Stimulated activated CD8-positive, alpha-beta memory T cell treated with anti-CD3 and anti-CD28 coated beads, Interleukin-4, amount 100 ng/mL, for 4 hours (primary cell): ENCODE measurements at places on chromosomes 2 and 18.

DNA sequence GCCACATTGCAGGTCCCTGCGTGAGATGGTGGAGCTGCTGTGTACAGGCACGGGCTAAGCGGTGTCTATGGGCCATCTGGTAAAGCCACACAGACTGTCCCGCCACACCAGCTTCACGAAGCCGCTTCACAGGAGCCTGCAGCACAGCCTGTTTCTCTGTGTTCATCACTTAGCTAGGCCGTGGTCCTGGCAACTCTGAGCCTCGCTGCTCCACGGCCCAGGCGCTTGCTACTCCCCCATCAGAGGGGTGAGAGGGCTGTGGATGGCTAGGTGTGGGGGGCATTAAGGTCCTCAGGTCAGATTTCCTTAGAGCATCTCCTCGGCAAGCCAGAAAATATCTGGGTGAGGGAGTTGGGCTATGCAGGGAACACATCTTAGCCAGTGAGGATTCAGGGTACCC, 225.7 kb downstream of the GLI2 start:
- no peak for DNase-seq

- no peak for DNase-seq
These were observed 94.9 kb downstream of the MBD2 start for GRCh38 chr18:54129448-54130067.

- DNase-seq: no peak
These were observed 198.9 kb downstream of the AGAP1 start for GRCh38 chr2:235692671-235693171.

DNA sequence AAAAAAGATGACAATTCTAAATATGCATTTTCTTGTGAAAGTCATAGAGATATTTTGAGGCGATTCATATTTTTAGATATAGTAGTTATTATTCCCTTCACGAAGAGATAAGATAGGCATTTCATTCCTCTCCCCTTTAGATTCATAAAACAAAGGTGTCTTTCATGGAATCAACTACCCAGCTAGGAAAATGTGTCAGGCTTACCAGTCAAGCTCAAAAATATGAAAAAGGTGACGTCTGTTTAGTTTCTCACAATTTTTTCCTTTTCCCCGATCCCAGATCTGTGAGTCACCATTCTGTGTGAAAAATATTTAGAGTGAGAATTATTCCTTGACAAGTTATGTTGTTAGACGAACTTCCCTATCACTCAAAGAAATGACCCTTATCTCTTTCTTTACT, 95.4 kb upstream of the FN1 start:
- no peak for DNase-seq

- DNase-seq: no peak
These were observed 48.9 kb upstream of the NABP1 start for GRCh38 chr2:191629001-191629453.

DNA sequence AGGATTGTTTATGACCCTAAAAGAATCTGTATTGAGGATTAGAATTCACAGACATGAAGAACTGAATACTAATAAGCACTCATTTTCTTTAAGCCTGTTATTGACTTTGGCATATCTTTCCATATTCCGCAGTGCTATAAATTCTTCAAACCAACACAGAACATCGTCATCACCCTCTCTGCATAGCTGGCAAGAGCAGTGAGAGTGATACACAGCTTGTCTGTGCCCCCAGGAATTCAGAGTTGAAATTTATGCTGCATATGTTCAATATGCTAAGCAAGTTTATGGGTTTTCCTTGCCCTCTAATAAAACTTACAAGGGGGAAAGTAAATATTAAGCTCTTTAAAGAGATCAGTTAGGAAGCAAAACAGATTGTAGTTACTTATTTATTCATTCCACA, 32.7 kb downstream of the CTLA4 start:
- no peak for DNase-seq

GRCh38 chr2:147223553-147224060, 621.2 kb upstream of the ACVR2A start:
- DNase-seq: no peak

DNA sequence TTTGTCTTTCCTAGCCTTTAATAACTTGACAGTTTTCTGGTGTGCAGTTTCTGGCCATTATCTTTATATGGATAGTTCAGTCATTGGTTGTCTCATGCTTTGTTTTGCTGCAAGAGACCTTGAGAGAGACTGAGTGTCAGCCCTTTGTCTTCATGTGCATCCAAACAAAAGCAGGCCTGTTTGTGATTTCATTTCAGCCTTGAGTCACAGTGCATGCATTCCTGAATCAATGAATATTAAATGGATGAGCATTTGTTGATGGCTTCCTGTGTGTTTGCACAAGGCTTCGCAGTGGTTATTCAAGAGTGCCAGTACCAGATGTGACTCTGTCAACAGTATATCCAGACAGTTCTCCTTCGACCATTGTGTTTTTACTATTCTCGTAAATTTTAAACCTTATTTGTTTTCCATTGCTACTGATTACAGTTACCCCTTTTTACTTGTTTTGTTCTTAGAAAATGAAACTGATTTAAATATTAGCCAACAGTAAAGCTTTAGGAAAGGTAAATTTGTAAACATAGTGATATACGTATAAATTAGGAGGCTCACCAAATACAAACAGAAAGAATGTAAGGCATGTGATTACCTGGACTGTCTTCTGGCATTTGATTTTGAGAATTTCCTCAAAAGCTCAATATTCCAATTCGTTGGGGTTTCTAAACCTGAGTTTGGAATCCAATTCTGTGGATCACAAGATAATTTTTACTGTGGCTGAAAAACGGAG, 319.8 kb downstream of the CTNNA2 start:
- no peak for DNase-seq

DNA sequence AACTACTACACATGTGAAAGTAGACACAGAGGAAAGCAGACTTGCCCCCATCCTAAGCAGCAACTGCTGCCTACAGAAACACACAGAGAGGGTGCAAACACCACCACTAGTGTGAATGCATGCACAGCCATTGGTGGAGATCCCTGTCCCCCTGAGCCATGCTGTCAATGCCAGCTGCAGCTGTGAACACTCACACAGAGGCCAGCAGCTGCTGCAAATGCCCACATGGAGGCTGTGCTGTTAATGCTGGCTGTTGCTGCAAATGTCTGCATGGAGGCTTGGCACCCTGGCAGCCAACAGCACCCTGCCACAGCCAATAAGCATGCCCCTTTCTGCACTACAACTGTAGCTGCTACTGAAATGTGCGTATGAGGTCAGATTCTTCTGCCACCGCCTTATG, 355.0 kb downstream of the LNPK start:
- DNase-seq: no peak

GRCh38 chr2:36706021-36706876, 9.7 kb downstream of the VIT start:
- DNase-seq: no peak

DNA sequence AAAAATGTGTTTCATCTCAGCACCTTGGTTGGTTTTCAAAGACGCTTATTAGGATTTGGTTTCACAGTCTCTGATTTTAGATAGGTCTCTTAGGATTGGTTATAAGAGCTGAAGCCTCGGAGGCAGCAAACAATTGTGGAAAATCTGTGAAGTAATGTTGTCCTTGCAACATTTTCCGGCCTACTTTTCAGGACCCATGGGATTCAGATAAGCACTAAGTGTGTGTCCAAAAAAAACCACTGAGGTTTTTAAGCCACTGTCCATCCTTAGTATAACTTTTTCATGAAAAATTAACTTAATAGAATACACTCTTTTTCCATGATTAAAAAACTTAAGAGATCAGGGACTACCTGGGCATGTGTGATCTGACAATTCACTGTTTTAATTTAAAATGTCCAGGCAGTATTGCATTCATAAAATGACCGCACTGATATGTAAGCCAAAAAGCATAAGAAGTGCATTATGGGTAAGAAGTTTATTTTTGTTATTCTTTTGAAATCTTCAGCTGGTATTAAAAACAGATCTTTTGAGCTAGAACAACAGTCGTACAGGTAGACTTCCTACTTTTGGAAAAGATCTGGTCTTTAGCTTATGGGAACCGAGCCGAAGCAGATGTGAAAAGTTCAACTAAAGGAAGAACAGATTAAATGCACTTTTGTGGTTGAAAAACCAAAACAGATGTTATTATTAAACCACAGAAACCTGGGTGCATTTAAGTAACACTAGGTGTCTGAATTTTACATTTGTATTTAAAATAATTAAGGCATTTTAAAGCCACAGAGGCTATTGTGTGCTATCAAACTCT, 479.4 kb upstream of the ZEB2 start:
- no peak for DNase-seq

GRCh38 chr2:234111523-234111922, 61.0 kb downstream of the SPP2 start:
- DNase-seq: no peak

DNA sequence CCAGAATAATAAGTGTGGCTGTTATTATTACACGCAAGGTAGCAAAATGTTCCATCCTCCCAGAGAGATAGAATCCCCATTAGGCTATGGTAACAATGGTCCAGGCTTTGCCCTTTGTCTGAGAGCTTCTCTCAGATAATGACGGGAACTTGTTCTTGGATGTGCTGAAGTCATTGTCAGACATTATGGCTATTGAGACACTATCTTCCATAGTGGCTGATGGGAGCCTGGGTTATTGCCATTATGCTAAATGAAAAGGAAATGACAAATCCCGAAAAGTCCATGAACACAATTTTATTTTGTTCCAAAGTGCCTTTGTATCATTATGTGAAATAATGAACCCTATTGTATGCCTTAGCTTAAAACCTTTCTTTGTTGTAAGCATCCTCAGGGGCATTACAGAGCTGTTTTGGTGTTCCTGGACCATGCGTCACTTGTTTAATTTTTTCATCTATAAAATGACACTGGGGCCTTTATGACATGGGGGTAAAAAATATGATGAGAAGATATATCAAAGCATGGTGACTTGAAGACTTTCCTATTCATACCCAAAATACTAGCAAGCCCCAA, 218.5 kb downstream of the KCNS3 start:
- no peak for DNase-seq

DNA sequence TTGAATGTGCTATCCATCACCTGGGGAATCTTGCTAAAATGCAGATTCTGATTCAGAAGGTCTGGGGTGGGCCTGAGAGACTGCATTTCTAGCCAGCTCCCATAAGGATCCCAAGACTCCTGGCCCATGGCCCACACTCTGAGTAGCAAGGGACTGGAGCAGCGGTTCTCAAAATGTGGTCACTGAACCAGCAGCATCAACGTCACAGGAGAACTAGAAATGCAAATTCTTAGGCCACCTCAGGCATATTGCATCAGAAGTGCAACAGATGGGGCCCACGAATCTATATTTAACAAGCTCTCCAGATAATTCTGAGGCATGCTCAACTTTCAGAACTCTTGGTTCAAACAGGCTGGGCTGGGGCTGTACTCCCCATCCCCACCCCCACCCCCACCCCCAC, 74.6 kb downstream of the DHRS9 start:
- DNase-seq: no peak
